ENCODE measurements at places on chromosomes 1 and 21. TPM values are rescaled to one million over a fixed set of nuclear protein-coding genes. Genes with fewer than 3 reads are reported as not detected.
A peak's percentile ranks its signal among the peaks of the same experiment; 100 is the strongest.

GRCh38 chr1:44227211-44227610, 13.9 kb downstream of the DMAP1 start:
- no peak for DNase-seq

GRCh38 chr1:114499478-114499877, 11.5 kb downstream of the TRIM33 start:
- no peak for DNase-seq

GRCh38 chr1:89753761-89754160, 67.1 kb upstream of the LRRC8D start:
- no peak for DNase-seq

Gene SLFNL1
- total RNA-seq = 1.2 TPM

DNA sequence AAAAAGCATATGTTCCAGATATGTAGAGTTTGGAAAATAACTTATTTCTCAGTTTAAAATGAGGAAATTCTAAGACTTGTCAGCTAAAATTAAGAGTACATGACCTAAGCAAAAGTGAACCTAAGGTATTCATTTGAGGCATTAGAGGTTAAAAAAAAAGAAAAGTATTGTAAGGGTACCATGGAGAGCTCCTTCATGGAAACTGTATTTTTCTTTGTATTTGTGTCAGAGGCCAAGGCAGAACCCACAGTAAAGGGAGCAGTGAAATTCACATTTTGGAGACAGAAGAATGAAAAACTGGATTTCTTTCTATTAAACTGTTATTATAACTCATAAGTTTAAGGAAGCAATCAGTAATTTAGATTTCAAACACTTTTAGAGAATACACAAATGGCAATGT, 1494.8 kb downstream of the KCNT2 start:
- DNase-seq = no peak

Gene CD34
- not detected for total RNA-seq

DNA sequence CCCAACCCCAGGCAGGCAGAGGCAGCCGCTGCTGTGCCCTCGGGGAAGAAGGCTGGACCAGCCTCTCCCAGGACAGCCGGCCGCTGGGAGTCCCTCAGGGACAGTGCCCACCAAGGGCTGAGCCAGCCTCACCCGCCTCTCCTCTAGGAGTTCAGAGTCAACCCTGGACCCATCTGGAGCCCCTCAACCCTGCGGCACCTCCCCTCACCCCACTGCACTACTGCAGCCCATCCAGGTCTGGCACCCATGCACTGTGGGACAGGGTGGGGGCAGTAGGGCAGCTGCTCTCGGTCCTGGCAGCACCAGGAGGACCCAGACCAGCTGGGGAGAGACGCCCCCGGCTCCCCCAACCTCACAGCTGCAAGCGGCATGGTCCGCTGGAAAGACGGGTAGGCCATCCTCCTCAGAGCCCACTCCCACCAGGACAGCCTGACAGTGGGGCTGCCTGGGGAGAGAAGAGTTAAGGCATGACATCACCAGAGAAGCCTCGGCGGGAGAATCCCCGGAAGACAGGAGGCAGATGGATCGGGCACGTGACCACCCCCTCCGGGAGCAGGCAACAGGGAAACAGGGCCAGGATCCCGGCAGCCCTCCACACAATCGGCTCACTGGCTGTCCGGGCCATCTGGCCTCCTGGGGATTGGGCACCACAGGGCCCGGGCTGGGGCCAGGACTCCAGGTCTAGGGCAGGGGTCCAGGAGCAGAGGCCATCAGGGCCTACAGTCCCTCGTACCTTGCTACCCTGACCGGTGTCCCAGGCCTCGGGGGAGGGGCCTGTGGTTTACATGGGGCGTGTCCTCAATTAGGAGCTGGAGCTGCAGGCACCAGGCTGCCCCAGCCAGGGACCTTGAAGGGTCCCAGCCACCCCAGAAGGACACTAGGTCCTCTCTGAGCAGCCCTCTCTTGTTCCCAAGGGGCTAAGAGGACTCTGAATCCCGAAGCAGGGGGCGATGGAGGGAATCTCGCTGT, 3.1 kb downstream of the ACAP3 start:
- DNase-seq = no peak

- DNase-seq = no peak
These were observed 3.8 kb downstream of the DNALI1 start for GRCh38 chr1:37560401-37561132.

- DNase-seq = no peak
These were observed 56.0 kb upstream of the CD53 start for GRCh38 chr1:110816945-110817344.

DNA sequence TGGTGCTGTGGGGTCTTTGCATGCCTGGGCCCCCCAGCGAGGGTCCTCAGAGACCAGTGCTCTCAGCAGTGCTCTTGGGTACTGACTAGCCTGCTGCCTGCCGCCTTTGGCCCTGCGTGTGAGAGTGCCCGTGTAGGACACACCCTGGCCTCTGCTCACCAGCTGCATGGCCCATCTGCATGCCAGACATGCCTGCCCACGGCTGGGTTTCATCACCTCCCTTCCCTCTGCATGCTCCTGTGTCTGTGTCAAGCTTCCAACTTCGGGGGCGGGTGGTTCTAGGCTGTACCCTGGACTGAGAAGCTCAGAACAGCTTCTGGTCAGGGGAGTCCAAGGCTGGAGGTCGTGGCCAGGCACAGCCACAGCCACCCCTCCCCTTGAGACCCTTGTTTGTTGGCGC, 56.9 kb downstream of the PTPRF start:
- no peak for DNase-seq

DNA sequence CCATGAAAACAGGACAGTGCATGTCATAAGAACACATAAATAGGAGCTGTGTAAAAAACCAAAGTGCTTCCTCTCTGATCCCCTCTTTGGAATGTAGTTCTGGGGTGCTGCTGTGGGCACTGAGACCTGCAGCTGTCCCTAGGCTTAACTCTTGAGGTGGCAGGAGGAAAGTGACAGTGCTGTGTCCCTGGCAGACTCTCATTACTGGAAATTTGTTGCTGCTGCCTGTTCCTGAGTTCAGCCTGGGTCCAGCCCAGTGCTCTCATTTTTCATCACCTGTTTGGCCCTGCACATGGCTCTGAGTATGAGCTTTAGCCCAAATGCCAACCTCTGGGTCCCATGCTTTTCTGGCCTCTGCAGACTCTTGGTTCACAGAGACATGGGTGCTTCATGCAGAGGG, 329.3 kb downstream of the DSCAM start:
- no peak for DNase-seq

DNA sequence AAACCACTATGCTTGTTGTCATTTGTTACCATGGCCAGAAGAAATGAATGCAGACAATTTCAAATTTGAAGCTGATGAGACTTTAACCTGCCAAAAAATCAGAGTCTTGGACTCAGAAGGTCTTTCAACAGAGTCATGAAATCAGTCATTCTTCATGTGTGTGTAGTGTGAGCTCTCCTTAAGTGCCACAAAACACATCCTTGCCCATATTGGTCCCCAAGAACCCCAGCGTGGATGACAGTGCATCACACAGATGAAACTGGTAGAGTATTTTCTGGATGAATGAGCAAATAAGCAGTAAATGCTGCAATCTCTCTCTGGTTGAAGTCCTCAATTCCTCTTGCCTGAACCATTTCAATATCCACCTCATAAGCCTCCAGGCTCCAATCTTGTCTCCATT, 28.7 kb upstream of the ETS2 start:
- DNase-seq = no peak

Gene MCM3AP
- 168 TPM for total RNA-seq

Gene KCNK2
- not detected for total RNA-seq

Gene KIF26B
- not detected for total RNA-seq

- DNase-seq = no peak
These were observed 68.5 kb downstream of the HHAT start for GRCh38 chr1:210397252-210397651.

DNA sequence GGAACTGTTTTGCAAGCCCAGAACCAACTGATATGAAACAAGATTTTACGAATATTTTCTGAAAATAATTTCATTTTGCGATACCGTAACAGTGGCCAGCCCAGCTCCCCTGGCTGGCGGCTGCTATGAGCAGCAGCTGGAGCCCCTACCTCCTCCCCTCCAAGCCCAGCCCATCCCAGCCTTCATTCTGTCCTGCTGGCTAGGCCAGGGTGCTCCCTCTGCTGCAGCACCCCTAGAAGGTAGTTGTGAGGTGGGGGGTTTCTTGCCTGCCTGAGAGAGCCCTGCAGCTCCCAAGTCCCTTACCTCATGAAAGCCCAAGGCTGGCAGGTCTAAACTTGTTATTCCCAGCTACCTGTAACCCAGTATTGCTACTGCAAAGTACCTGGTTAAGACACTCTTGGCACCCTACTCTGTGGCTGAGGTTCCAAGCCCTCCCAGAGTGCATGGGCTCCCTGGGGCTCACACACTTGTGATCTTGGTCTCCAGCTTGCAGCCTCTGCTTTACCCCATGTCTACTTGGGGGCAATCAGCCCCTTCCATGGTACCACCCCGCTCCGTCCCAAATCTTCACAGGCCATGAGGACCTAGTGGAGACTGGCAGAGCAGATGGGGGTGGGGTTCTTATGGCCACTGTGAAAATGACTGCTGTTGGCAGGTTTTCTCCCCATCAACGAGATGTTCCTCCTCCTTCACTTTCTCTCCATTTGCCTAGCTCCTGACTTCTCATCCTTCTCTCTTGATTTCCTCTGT, 239.8 kb downstream of the TRABD2B start:
- DNase-seq = no peak

Gene ETV3L
- not detected for total RNA-seq

DNA sequence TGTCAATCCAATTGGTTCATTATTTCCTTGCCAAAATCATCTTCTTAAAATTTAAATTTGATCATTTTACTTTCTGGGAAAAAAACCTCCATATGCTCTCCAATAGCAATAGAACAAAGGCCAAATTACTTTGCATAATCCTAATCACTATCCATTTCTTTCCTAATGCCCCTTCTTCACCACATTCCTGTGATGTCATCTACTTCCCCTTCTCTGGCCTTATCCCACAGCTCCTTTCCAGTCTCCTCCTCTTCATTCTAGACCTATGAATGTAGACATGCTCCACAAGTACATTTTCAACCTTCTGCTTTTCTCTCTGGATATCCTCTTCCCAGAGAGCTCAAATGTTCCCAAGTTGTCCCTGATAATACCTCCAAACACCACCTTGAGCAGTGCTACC, 216.6 kb downstream of the MRPL39 start:
- no peak for DNase-seq

Gene WNT9A
- total RNA-seq = 0.15 TPM

Gene KLF17
- total RNA-seq = not detected

Gene TSPEAR
- not detected for total RNA-seq

DNA sequence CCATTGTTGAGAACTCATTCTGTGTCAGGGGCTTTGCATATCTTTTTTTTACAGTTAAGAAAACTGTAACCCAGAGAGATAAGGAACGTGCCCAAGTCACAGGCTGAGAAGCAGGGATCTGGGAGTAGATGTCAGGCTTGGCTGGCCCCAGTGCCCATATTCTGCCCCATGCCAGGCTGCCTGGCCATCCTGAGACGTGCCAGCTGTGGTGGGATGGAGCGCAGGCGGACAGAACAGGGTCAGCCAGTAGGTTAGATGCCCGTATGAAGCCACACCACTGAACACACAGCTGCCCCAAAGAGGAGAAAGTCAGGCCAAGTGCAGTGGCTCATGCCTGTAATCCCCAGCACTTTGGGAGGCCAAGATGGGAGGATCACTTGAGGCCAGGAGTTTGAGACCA, 55.9 kb downstream of the SLC66A1 start:
- DNase-seq = no peak

Gene SPRR3
- not detected for total RNA-seq

GRCh38 chr1:45198185-45198584, 8.2 kb downstream of the ZSWIM5 start:
- DNase-seq = no peak

DNA sequence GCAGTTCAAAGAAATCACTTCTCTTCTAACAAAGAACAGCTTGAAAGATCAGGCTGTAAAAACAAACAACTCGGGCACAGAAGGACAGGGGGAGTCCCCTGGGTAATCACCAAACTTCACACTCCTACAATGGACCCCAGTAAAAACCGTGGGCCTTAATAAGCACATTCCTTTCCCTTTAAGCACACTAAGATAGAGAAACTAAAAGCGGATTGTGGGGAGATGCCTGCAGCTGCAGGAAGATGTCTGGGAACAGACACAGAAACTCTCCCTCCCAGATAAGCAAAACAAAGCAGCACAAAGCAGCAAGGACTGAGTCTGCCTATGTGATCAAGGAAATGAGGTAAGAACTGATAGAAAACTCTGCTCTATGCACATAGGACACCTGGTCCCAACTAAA, 37.6 kb upstream of the CTBS start:
- DNase-seq = no peak

Gene KRTAP19-3
- not detected for total RNA-seq

DNA sequence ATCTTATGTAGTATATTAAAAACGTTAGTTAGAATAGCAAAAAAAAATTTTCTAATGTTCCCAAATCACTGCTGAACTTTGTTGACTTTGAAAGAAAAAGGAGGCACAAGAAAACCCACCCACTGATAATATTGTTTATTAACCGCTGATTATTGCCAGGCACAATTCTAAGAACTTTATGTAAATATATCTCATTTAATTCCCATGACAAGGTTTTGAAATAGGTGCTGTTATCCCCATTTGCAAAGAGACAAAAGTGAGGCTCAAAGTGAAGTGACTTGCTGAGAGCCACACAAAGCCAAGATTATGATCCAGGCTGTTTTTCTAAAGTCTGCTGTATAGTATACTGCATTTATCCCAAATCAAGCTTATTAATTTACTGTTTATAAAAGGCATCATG, 56.4 kb downstream of the SASS6 start:
- no peak for DNase-seq

DNA sequence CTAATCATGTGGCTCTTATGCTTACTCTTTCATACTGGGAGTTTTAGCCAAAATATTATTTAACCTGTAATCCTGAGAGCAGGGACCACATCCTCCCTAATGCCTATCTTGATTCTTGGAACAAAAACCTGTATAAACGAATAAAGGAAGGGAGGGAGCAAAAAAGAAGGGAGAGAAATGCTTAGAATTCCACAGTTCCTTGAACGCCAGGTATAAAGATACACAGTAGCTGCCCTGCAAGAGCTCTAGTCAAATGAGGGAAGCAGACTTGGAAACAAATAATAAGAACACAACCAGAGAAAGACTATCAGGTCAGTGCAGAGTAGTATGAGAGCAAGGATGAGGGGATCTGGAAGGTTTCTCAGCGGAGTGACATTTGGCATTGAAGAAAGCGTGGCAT, 116.3 kb downstream of the SLC30A10 start:
- no peak for DNase-seq

GRCh38 chr1:246216906-246217305, 290.2 kb downstream of the SMYD3 start:
- no peak for DNase-seq

- peak; percentile 14 for DNase-seq
These were observed 21.5 kb downstream of the NFYC start for GRCh38 chr1:40712997-40713396.

- no peak for DNase-seq
These were observed 47.3 kb downstream of the TENT5C start for GRCh38 chr1:117653195-117653594.

GRCh38 chr1:65799601-65800000, 6.9 kb downstream of the PDE4B start:
- no peak for DNase-seq

GRCh38 chr1:174225499-174226204, 66.3 kb downstream of the RABGAP1L start:
- DNase-seq = no peak

Gene MAPKAPK2
- 71.7 TPM for total RNA-seq

Gene KCNT2
- total RNA-seq = not detected
